ENCODE measurements at places on chromosomes 11 and 22. TPM values are rescaled to one million over a fixed set of nuclear protein-coding genes. Genes with fewer than 3 reads are reported as not detected.

BAIAP2L2 gene
- total RNA-seq: 0.31 TPM

ZNF74 gene
- total RNA-seq: 1.2 TPM

PGAP2 gene
- 7.5 TPM for total RNA-seq

LIF gene
- 4.2 TPM for total RNA-seq
